ENCODE measurements at places on chromosomes 2 and 18. TPM values are rescaled to one million over a fixed set of nuclear protein-coding genes. Genes with fewer than 3 reads are reported as not detected.

The ALPI gene
- not detected for total RNA-seq

The C2orf42 gene
- total RNA-seq = 20.9 TPM

GRCh38 chr2:43977677-43978375, 18.0 kb downstream of the LRPPRC start:
- H3K36me3 ChIP-seq = peaks cover 25% of the 10 kb centered on the region

DNA sequence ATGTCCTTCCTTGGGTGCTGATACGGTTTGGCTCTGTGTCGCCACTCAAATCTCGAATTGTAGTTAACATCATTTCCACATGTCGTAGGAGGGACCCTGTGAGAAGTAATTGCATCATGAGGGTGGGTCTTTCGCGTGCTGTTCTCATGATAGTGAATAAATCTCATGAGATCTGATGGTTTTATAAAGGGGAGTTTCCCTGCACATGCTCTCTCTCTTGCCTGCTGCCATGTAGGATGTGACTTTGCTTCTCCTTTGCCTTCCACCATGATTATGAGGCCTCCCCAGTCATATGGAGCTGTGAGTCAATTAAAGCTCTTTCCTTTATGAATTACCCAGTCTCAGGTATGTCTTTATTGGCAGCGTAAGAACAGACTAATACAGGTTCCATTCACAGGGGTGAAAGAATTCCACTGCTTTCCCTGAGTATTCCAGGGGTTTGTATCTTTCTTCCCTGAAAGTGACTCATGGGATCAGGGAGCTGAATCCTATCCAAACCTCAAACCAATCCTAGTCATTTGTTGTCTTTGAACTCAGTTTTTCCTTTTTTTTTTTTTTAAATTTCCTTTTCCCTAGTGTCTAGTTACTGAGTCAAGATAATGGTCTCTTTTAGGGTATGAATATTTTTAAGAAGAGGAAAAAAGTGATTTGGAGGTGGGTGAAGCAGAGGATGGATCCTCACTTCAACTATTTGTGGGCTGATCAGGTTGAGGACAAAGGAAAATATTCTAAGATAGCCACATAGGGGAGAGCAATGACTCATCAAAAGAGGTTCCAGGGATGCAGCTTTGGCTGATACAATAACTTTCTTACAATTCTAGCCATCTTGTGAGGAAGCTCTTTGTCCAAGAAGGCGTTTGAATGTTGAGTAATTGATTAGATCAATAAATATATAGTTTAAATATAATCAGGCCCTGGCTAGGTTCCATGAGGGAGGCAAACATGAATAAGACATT, 19.5 kb upstream of the KCNE4 start:
- H3K4me1 ChIP-seq = peaks cover 2% of the 10 kb centered on the region
- H3K4me3 ChIP-seq = no peak overlapping the region
- H3K27ac ChIP-seq = no peak overlapping the region

- no peak overlapping the region for H3K4me3 ChIP-seq
- no peak overlapping the region for H3K27ac ChIP-seq
- H3K4me1 ChIP-seq = peaks cover 27% of the 10 kb centered on the region
- no peaks in the 10 kb centered on the region for H3K27me3 ChIP-seq
- peak; percentile 19 for DNase-seq
Observed at GRCh38 chr18:23968638-23969604, 45.6 kb upstream of the TTC39C start.

DNA sequence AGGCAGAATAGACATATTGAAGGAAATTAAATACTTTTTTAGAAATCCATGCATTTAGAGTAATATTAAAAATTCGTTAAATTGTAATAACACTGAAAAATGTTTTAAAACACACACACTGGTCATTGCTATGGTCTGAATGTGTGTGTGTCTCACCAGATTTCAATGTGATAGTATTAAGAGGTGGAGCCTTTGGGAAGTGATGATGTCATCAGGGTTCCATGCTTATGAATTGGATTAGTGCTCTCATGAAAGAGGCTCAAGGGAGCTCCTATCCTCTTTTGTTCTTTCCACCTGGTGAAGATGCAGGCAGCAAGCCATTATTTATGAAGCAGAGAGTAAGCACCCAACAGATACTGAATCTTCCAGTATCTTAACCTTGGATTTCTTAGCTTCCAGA, 441.8 kb downstream of the CDH2 start:
- no peaks in the 10 kb centered on the region for H3K4me1 ChIP-seq
- H3K4me3 ChIP-seq = no peak overlapping the region
- DNase-seq = no peak
- no peaks in the 10 kb centered on the region for H3K36me3 ChIP-seq
- no peaks in the 10 kb centered on the region for H3K27me3 ChIP-seq

DNA sequence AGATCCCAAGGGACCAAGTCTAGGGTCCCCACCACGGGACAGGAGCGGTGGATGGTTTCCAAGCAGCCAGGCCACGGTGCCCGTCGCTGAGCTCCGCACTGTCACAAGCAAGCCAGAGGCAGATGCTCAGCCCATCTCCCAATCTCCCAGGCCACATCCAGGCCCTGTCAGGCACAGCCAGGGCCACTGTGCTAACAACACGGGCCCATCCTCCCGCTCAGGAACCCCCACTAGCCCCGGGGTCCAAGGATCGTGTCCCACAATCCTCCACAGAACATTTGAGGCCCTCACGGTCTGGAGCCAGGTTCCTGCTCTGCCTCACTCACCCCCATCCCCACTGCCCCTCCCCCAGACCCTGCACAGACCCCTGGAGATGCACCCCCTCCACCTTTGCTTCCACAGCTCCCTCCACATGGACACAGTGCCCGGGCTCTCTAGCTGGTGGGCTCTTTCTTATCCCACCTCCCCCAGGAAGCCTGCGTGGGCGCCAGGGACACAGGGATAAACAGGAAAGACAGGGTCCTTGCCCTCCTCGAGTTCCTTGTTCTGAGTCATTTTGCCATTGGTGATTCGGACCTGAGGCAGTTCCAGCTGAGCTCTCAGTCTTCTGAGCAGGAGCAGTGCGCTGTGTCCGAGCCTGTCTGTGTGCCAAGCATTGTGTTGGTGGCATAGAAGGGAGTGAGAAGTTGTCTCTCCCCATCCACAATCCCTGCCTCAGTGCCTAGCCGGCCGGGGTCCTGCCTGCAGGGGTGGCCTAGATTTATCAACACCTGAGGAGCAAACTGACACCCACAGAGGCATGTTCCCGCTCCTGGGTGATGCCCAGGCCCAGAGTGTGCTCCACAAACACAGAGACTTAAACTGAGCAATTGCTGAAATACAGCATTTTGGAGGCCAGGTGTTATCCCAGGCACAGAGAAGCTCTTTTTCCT, 7.0 kb downstream of the CROCC2 start:
- H3K4me3 ChIP-seq = no peak overlapping the region
- no peaks in the 10 kb centered on the region for H3K36me3 ChIP-seq
- DNase-seq = no peak
- no peak overlapping the region for H3K27ac ChIP-seq

GRCh38 chr2:170680172-170680941, 34.8 kb upstream of the SP5 start:
- no peak for DNase-seq
- no peaks in the 10 kb centered on the region for H3K36me3 ChIP-seq
- H3K27ac ChIP-seq = no peak overlapping the region
- H3K4me1 ChIP-seq = no peaks in the 10 kb centered on the region

GRCh38 chr18:11906176-11906575, 1.9 kb downstream of the MPPE1 start:
- no peak overlapping the region for H3K27ac ChIP-seq
- no peaks in the 10 kb centered on the region for H3K27me3 ChIP-seq
- H3K4me3 ChIP-seq = no peak overlapping the region
